ENCODE measurements at places on chromosomes 2 and 18.

- no peak for DNase-seq
Measured at GRCh38 chr18:5729983-5730699, 165.2 kb downstream of the TMEM200C start.

- DNase-seq, result no peak
Measured at GRCh38 chr2:149021761-149022160, 16.7 kb upstream of the LYPD6B start.

- DNase-seq, result no peak
Measured at GRCh38 chr2:177942731-177943130, 129.8 kb downstream of the PDE11A start.

DNA sequence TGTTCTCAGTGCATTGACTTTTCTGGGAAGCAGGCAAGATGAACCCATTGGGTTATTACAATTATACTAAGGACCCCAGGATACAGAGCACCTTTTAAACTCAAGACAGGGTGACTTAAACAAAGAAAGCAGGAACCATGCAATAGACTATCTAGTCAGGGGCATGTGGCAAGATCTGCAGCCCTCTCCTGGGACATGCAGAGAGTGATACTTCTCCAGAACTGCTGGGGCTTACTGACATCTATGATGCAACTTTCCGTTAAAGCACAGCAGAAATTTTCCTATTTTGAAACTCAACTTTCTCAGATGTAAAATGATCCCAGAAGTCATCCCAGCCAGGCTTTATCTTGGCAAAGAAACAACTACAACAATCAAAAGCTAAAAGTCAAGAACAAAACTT lies 162.2 kb upstream of the HNMT start:
- DNase-seq, result no peak

GRCh38 chr2:160201849-160202539 lies 1.9 kb upstream of the ITGB6 start:
- no peak for DNase-seq

GRCh38 chr2:135903650-135904049 lies 27.4 kb upstream of the MCM6 start:
- DNase-seq, result no peak
